IPS DF 6.9 (cell line): ENCODE measurements at places on chromosomes 7 and 10.

DNA sequence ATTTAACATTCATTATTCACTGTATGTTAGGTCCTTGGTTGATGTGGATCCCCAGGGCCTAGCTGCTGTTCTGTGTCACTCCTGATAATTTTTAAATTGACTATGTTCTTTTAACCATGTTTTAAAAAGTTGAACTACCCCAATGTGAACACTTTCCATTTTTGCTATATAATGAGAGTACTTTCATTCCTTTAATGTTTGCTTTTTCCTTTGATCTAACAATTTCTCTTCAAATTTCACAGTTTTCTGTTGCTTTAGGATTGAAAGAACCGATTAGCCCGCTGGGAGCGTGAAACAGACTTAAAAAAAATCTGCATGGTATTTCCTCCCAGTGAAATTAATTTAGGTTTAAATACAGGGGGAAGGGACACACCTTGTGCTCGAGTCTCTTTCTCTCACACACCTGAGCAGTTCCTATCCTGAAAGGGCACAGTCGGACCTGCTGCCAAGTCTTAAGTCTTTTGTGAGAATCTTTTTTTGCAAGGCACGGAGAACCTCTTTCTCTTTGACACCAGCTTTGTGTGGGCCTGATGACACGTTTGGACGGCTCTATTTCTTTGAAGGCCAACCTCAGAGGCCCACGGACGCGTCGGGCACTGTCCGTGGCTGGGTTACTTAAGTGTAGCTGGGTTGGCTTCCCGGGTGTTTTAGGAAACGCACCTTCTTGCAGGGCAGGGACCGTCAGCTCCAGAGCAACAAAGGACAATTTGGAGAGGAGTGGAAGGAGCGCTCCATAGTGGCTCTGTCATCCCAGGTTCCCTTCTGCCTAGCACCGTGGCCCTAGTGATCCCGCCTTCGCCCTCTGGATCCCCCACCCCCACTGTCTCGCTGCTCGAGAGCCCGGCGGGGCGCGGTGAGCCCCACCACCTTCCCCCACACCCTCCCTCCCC lies 1.0 kb upstream of the CHN2 start:
- DNase-seq: no peak

- no peak for DNase-seq
These were observed 145.9 kb downstream of the NRCAM start for GRCh38 chr7:108310351-108310750.

GRCh38 chr7:111168182-111168581 lies 77.3 kb downstream of the LRRN3 start:
- DNase-seq: no peak

DNA sequence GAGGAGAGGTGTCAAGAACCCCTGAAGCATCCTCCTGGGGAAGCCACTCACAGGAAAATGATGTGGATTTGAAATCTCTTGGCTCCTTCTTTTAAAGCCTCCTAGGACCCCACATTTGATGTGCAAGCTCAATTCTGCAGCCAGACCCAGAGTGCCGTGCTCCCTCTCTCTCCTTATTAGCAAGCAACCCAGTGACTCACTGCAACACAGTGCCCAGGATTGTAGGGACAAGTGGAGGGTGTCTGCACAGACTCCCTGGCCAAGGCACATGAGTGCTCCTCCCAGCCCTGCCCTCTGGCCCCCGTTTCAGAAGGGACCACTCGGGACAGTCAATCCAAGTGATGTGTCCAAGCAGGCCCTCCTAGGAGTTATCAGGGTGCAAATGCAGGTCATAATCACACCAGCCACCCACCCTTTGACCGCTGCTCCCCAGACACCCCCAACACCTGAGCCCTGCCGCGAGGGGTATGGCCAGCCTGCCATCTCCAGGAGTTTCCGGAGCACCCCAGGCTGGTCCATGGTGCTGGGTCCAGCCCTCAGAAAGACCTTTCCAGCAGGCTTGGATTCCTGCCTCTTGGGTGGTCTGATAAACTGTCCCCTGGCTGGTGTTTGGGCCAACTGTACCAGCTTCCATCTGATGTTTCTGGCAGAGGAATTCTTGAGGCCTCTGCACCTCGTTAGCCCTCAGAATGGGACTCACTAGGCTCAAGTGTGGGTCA lies 54.5 kb upstream of the CXCL12 start:
- DNase-seq: no peak

GRCh38 chr10:110843796-110844616 lies 27.7 kb upstream of the PDCD4 start:
- no peak for DNase-seq

DNA sequence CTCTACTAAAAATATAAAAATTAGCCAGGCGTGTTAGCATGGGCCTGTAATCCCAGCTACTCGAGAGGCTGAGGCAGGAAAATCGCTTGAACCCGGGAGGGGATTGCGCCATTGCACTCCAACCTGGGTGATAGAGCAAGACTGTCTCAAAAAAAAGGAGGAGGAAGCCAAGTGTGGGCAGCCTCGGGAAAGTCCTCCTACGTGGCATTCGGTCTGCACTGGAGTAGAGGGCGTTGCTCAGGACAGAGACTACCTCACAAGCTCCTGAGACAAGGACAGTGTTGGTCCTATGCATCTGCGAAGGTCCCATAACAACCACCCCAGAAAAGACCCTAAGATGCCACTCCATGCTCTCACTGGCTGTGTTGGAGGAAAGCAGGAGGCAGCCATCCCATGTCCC lies 10.0 kb upstream of the SERPINE1 start:
- no peak for DNase-seq

GRCh38 chr10:16735671-16736070 lies 81.6 kb downstream of the RSU1 start:
- DNase-seq: no peak

GRCh38 chr10:119658274-119658673 lies 7.1 kb downstream of the BAG3 start:
- no peak for DNase-seq

- DNase-seq: no peak
These were observed 70.0 kb upstream of the ZNF479 start for GRCh38 chr7:57202274-57202673.

- DNase-seq: no peak
These were observed 117.1 kb downstream of the KMT2E start for GRCh38 chr7:105131033-105131656.

DNA sequence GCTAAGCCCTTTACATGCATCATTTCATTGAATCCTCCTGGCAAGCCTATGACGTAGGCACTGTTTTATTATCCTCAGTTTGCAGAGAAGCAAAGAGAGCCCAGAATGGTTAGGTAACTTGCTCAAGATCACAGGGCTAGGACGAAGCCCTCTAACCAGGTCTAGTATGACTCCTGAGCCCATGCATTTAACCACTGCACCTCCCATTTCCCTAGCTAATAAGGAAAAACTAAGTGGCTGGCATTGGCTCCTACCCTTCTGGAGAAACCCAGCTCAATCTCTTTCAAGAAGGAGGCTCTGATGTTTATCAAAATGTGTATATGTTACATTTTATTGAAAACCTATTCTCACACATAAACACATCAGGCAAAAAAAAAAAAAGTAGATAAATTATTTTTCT lies 19.8 kb downstream of the MYOF start:
- no peak for DNase-seq

DNA sequence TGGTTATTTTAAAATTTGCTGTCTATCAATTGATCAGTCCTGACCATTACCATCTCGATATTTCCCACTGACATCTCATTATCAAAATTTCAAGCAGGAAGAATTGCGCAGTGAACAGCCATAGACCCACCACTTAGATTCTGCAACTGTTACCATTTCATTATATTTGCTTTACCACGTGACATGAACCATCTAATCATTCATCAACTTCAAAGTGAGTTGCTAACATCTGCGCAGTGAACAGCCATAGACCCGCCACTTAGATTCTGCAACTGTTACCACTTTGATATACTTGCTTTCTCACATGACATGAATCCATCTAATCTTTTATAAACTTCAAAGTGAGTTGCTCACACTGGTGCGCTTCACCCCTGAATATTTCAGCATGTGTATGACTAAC lies 22.5 kb downstream of the FOXL3 start:
- DNase-seq: no peak

- no peak for DNase-seq
These were observed 1061.1 kb downstream of the SORCS3 start for GRCh38 chr10:105702211-105702610.

DNA sequence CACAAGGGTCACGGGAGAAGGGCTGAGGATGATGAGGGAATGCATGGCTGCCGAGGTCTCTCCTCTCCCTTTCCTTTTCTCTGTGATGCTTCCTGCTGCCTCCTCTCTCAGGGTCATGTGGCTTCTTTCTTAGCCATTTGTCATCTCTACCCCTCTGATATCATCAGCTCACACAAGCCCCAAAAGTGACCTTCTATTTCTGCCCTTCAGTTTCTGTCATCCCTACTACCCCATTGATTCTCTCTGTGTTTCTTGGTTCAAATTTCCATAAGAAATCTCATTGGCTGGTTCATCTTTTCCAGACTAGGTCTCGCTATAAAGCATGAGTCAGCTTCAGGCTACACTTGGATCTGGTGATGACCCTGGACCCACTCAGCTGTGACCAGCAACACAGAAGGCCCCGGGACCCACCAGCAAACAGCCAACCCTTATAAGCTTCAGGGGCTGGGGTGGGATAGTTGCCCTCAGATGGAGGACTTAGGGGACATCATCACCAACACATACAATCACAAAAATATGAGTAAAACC lies 284.3 kb downstream of the SKAP2 start:
- DNase-seq: no peak

GRCh38 chr7:91168871-91169829 lies 95.1 kb upstream of the FZD1 start:
- no peak for DNase-seq

DNA sequence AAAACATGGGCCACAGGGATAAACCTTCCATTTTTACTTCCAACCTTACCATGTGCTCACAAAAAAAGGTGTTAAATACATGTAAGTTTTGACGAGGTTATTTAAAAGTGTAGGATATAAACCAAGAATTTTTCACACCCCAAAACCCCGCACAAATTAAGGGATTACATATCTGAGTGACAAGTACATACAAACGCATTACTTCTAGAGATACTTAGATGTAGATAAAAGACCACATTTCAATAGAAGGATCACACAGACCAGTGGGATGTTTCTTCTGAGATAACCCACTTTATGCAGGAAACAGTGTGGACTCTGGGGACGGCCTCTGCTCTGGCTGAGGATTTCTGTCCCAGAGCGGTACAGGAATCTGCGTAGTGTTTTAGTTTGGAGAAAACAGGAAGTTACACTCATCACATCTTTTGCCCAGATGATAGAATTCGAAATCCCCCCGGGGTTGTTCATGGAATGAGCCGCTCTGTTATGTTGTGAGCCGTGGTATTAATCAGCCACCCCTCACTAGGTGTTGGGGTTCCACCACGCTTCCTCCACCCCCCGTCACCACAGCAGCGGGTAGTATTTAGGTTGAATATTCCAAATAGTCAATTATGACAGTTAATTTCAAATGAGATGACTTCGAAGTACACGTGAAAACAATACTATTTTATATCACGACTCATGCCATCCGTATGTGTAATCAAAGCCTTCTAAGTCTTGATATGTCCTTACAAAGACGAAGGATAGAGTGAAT lies 1.3 kb upstream of the CUL1 start:
- no peak for DNase-seq

DNA sequence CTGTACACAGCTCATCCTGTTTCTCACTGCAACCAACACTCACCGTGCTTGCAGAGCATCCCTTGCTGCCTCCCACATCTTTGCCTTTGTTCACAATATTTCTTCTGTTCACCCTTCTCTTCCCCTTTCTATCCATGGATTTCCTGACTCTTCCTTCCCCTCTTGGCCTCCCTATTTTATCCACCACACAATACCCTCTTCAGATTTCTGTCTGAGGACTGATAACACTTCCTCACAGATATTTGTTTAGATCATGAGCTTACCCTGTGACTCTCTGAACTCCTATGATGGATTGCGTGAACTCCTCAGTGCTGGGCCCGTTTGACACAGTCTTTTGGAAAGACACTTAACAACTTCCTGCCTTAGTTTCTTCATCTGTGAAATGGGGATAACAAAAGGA lies 62.8 kb upstream of the GPR158 start:
- DNase-seq: no peak

- no peak for DNase-seq
These were observed 75.5 kb upstream of the CAPZA2 start for GRCh38 chr7:116786791-116787443.

DNA sequence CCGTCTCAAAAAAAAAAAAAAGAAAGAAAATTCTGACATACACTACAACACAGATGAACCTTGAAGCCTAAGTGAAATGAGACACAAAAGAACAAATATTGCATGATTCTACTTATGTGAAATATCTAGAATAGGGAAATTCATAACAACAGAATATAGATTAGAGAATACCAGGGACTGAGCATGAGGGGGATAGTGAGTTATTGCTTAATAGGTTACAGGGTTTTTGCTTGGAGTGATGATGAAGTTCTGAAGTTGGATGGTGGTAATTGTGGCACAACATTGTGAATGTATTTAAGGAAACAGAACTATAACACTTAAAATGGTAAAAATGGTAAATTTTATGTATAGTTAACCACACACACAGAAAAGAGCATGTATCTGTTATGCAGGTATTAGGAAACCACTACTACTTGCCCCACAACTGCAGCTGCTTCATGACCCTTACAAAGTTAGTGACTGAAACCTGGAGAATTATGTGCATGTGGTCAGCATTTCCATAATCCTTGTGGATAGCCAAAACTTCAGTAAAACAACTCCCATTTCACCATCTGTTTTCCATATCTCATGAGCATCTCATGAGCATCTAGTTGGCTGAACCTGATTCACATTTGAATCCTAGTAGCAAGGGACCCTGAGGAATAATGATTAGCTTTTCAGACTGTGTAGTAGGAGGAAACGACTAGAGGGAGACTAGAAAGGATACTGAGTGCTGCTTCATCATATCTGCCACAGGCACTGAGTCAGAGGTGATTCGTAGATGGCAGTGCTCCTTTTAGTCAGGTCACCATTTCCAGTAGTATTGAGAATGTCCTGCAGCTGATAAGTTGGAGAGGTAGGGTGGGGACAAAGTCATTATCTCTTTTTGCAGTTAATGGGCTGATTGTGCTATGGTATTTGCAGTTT lies 26.3 kb downstream of the SAMD8 start:
- DNase-seq: no peak

DNA sequence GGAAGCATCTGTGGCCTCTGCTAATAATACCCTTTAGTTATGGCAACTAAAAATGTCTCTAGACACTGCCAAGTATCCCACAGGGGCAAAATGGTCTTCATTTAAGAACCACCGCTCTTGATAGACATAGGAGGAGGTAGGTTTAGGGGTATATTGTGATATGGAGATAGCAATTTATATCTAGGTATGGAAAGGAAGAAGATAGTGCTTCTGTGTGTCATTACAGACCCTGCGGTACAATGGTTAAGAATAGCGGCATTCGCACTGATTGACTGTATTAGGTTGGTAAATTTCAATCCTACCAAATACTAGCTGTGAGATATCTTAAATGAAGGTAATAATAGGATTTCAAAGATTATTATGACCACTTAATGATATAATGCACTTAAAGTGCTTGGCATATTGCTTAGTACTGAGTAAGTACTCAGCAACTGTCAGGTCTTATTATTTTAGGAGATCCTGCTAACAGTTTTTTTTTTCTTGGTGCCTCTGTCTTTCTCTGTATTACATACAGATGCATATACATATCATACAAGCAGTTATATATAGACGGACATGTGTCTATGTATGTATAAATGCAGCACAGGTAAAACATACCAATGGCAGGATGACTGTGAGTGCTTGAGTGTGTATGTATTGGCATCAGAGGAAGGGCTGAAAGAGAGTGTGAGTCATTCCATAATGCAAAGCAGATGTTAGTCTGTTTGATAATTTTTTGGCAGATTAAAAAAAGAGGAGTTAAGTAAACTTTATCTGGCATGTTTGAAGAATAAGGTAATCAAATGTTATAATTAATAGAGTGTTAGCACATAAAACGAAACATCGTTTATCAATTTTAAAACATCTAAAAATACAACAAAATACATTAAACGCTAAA lies 50.0 kb upstream of the ITGB8 start:
- no peak for DNase-seq
